ENCODE measurements at places on chromosomes 11 and 22.

- no peak for DNase-seq
Measured at GRCh38 chr11:116507016-116507415, 265.8 kb downstream of the BUD13 start.

GRCh38 chr11:69887841-69888427, 68.7 kb upstream of the FGF3 start:
- no peak for DNase-seq

DNA sequence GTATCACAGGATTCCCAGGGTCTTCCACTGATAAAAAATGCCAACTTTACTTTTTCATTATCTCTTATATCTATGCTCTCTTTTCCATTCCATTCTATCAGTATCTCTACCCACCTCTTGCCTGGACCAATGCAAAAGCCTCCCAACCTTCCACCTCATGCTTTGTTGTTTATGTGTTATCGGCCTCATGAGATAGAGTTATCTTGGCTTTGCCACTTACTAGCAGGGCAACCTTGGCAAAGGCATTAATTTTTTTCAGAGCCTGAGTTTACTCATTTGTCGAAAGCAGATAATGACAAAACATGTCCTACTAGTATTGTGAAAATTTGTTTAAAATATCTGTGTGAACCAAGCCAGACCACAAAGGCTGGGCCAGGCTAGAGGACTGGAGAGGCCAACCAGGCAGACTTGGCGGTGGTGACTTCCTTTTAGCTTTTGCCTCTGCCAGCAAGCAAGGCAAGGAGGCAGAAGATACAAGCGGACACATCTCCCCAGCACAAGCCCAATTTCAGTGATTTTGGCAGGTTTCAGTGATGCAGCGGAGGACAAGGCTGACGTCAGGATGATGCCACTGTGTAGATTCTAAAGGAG, 106.9 kb downstream of the ADAMTS15 start:
- no peak for DNase-seq

DNA sequence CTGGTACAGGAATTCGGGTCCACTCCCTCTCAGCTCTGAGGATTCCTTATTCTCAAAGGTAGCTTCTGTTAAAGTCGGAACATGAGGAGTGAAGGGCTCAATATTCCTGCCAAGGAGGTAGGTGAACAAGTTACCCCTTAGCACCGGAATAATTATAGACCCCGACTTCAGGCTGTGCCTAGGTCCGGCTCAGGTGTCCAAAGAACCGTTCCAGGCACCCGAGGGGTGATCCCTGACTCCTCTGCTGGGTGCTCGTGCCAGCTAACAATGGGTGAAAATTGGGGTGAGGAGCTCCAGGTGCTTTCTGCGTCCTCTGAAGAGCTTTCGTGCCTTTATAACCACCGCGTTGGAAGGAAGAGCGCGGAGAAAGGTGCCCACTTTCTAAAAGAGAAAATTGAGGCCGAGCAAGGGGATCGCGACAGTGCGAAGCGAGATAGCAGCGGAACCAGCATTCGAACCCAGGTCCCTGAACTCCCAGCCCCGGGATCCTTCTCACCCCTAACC, 393 bp downstream of the CYB561A3 start:
- no peak for DNase-seq

DNA sequence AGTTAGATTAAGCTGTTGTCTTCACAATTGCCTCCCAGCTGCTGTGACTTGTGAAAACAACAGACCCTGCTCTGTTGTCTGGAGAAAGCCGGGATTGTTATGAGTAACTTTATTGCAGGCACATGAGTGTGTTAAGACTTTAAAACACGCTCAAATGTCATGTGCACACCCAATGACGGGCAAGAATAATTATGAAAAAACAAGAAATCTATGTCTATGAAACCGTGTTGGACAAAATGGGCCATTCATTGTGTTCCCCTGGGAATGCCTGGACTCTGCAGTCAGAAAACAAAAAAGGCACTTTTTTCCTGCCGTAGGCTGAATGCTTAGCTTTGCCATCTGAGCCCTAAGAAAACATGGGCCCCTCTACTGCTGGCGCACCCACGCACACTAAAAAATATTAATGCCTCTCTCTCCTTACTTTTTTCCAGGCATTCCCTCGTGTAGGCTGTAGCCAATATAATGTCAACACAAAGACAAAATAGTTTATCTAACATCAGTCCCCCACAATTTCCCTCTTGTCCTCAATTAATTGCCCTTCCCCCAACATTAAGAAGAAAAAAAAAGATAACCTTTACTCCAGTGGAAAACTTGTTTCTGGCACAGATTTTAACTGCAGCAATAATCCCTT, 207.9 kb downstream of the SOX6 start:
- no peak for DNase-seq

GRCh38 chr11:30206249-30206996, 24.4 kb upstream of the FSHB start:
- DNase-seq: no peak

DNA sequence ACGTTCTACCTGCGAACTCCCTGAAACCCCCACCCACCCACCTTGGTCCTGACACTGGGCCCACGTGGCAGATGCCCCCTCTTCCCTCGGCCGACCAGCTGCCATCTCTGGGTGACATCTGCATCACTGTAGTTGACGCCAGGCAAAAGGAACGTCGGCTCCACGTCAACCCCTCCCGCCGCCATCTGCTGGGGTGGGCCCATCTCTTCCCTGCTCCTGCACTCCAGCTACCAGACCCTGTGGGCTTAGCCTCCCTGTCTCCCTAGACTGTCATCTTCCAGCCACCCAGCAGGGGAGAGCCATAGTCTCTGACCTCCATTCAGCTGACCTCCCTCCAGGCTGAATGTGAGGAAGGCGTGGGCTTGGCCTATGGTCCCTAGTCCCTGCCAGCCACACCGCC, 21.4 kb downstream of the CHID1 start:
- no peak for DNase-seq

DNA sequence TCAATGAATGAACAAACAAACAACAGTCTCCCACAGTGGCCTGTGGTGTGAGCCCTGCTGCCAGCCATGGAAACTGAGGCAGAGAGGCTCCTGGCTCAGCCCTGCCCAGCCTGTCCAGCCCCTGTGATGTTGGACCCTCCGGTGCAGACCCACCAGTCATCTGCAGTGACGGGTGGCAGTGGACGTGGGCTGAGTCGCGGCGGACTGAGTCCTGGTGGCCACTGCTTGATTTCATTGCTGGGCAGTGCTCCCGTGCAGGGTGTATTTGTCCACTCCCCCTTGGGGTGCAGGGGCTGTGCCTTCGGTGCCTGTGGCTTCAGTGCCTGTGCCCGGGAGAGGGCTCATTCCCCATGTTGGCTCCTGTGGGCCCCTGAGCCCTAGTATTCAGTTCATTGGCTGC, 31.9 kb upstream of the MUC5AC start:
- DNase-seq: no peak

DNA sequence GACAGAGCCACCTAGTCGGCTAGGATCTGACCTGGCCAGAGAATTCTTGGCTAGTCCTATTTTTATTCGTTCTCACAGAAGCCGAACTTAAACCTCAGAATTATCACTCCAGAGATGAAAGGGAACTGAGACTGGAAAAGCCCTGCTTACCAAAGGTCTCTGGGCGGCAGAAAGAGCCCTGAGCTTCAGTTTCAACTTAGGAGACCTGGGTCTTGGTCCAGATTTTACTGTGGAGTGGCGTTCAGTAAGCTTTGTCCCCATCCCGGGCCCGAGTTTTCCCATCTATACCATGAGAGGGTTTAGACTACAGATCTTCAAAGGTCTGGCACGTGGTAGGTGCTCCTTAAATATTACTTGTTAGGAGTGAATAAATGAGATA, 516 bp downstream of the NEU3 start:
- DNase-seq: no peak

DNA sequence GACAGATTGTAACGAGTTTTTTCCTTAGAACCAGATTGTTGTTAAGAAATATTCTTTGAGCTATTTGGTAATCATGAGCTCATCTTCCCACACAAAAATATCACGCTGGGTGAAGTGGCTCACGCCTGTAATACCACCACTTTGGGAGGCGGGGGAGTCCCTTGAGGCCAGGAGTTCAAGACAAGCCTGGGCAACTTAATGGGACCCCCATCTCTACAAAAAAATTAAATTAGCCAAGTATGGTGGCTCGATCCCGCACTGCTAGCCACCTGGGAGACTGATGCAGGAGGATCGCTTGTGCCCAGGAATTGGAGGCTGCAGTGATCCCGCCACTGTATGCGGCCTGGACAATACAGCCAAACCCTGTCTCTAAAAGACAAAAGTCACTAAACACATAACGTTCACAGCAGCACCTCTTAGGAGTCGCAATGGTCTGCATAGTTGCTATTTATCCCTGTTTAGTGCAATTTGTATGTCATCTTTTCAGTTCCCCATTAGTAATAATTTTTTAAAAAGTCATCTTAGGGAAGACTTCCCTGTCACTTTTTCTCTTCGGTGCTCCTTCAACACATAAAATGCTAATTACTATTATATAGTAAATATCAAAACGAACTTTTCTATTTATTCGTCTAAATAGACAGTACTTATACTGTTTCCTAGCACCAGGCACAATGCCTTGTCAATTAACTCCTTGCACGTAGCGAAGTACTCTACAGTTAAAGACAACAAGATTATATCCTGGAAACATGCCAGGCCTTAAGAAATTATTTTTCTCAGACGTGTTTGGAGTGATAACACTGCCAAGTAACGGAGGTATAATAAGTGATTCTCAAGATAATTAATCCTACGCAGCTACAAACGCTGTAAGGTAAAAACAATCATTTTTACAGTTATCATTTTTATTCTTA, 1.1 kb downstream of the ST13 start:
- DNase-seq: no peak

GRCh38 chr11:44608991-44609782, 43.7 kb downstream of the CD82 start:
- no peak for DNase-seq

DNA sequence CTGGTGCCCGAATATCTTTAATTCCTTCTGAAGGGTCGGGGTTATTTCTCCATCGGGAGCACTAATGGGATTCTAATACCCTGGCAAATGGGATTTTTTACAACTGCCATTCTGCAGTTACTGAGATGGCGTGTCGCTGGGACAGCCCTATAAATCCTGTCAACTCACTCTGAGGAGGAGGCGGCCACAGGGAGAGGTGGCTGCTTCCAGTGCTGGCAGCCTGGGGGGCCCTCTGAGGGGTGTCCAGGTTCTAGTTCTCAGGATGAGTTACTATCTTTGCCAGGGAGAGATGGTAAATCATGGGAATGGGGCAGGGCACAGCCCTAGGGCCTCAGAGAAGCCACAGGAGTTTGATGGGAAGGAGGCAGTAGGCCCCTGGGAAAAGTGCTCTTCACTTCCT, 135.9 kb downstream of the NTM start:
- DNase-seq: no peak

DNA sequence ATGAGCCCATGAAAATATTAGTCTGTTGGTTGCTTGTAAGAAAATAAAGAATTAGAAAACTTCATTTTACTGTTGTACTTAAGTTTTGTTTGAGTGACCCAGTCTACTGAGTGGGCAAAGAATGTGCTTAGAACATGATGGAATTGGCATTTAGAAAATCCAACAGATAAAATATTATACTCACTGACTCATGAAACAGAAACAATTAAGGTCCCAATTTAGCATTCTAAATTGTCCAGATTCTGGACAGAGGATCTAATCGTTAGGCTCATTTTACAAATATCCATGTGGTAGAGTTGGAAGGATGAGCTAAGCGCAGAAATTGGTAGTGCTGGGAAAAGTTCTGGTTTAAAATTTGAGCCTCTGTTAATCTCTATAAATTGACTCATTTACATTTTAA, 45.4 kb downstream of the METTL15 start:
- DNase-seq: no peak

DNA sequence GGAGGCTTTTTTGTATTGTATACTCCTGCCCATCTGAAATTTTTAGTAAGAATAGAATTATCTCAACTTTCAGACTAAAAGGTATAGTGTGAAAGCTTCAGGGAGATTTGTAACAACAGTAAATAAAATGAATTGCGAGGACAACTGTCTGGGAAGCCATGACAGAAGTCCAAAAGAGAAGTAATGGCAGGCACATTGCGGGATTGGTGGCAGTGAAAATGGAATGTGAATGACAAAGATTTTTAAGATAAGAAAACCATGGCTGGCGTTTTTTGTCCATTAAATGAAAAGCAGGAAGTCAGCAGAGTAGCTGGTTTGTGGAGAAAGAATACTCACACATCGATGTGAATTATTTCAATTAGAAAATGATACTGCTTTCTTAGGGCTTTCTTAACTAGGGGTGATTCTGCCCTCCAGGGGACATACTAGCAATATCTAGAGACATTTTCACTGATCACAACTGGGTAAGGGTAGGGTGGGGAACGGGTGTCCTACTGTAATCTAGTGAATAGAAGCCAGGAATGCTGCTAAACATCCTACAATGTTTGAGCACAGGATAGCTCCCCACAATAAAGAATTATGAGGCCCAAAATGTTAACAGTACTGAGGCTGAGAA, 1.6 kb downstream of the NPAT start:
- DNase-seq: no peak

DNA sequence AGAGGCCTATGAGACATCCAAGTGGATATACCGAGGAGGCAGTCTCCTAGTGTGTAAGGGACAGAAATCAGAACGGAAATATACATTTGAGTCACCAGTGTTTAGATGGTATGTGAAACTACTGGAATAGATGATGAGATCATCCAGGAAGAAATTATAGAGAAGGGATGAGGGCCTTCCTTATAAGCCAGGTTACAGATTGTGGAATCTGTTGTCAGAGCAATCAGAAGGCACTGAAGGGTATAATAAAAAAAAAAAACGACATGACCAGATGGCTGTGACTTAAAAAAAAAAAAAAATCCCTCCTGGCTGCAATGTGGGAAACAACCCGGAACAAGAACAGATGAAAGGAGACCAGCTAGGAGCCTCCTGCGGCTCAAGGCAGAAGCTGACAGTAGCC, 2.7 kb downstream of the MAJIN start:
- no peak for DNase-seq

DNA sequence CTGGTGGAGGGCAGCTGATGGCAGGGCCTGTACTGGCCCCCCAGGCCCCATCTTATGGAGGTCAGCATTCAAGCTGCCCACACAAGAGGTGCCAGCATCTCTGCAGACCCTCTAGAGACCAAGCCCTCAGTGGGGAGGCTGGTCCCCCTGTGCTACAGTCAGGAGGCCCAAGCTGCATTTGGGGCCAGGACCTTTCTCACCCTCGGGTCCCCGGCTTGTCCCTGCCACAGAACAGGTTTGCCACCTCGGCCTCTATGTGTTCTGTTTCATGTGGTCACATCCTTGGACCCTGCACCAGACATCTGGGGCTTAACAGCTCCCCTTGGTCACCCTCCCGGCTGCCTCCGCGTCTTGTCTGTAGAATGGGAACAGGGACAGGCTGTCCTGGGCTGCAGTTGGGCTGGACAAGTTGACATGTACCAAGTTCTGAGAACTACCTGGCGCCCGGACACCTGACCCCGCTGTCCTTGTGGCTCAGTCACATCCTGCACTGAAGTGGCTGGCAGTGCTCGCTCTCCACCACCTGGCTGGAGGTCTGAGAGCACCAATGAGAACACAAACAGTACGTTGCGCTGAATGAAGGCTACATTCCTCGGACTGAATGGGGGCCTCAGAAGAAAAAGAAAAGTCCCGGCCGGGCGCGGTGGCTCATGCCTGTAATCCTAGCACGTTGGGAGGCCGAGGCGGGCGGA, 2.7 kb upstream of the PLXNB2 start:
- no peak for DNase-seq

GRCh38 chr11:35324183-35324886, 95.0 kb downstream of the SLC1A2 start:
- no peak for DNase-seq

Data from stimulated activated CD8-positive, alpha-beta memory T cell treated with anti-CD3 and anti-CD28 coated beads, Interleukin-12 subunit alpha, Interleukin-12 subunit beta, amount 100 ng/mL, for 1 hour (primary cell).